ENCODE measurements at places on chromosomes 16 and 17. TPM values are rescaled to one million over a fixed set of nuclear protein-coding genes. Genes with fewer than 3 reads are reported as not detected.

GRCh38 chr16:79351927-79352326 lies 248.6 kb downstream of the MAF start:
- no peak overlapping the region for H3K27ac ChIP-seq
- H3K27me3 ChIP-seq = no peaks in the 10 kb centered on the region
- no peak overlapping the region for H3K4me3 ChIP-seq

The GDPD1 gene
- total RNA-seq = 2.0 TPM

The EVPLL gene
- not detected for total RNA-seq

The MTSS2 gene
- total RNA-seq = 16.4 TPM

DNA sequence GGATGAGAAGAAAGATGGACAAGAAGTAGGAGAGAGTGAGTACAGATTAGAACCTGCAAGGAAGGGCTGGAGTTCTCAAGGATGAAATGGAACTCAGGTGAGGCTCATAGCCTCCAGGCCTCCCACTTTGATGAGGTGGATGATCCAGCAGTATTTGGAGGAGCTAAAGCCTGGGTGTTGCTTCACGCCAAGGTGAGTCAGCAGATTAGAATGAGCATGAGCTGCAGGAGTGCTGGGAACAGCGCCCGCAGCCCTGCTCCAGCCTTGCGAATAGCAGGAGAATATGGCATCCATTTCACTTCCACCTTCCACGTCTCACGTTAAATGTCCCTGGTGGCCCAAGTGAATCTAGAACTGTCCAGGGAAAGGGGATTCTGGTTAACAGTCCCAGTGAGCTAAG lies 94.4 kb upstream of the CPHXL start:
- H3K4me1 ChIP-seq = no peaks in the 10 kb centered on the region
- no peak for DNase-seq
- no peak overlapping the region for H3K27ac ChIP-seq
- H3K27me3 ChIP-seq = no peaks in the 10 kb centered on the region
- H3K4me3 ChIP-seq = no peak overlapping the region

- H3K36me3 ChIP-seq = no peaks in the 10 kb centered on the region
- no peak overlapping the region for H3K27ac ChIP-seq
- DNase-seq = no peak
These were observed 36.1 kb downstream of the WNT3 start for GRCh38 chr17:46782250-46782953.

DNA sequence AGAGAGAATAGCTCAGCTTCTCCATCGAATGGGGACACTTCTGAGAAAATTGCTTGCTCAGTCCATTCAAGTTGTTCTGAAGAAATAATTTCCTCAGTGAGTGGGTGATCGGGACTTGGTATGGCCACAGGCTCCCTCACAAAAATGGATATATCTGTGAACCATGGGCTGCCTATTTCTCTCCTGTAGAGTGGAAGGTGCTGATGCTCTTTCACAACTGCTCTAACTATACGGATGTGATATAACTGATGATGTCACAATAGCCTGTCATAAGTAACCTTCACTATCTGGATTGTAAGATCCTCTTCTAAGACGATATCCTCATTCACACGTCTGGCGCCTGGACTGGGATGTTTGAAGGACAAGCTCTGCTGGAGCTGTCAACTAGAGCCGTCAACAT lies 4.7 kb upstream of the CCL18 start:
- no peaks in the 10 kb centered on the region for H3K4me1 ChIP-seq
- H3K4me3 ChIP-seq = no peak overlapping the region
- no peaks in the 10 kb centered on the region for H3K27me3 ChIP-seq
- H3K27ac ChIP-seq = no peak overlapping the region

GRCh38 chr16:53773150-53773846 lies 69.3 kb downstream of the FTO start:
- DNase-seq = no peak
- H3K36me3 ChIP-seq = no peaks in the 10 kb centered on the region
- H3K4me1 ChIP-seq = no peaks in the 10 kb centered on the region
- no peak overlapping the region for H3K4me3 ChIP-seq
- H3K27ac ChIP-seq = no peak overlapping the region
- H3K27me3 ChIP-seq = no peaks in the 10 kb centered on the region

GRCh38 chr17:64354396-64354795 lies 36.3 kb downstream of the PECAM1 start:
- H3K27me3 ChIP-seq = no peaks in the 10 kb centered on the region
- peaks cover 7% of the 10 kb centered on the region for H3K36me3 ChIP-seq
- no peak for DNase-seq
- H3K4me3 ChIP-seq = no peak overlapping the region
- H3K27ac ChIP-seq = no peak overlapping the region

The SPNS3 gene
- total RNA-seq = 2.3 TPM

The IL17C gene
- not detected for total RNA-seq

The CCDC102A gene
- total RNA-seq = 2.0 TPM

GRCh38 chr17:80659651-80660050 lies 115.0 kb downstream of the RPTOR start:
- no peak overlapping the region for H3K4me3 ChIP-seq
- H3K36me3 ChIP-seq = no peaks in the 10 kb centered on the region
- H3K27ac ChIP-seq = no peak overlapping the region

DNA sequence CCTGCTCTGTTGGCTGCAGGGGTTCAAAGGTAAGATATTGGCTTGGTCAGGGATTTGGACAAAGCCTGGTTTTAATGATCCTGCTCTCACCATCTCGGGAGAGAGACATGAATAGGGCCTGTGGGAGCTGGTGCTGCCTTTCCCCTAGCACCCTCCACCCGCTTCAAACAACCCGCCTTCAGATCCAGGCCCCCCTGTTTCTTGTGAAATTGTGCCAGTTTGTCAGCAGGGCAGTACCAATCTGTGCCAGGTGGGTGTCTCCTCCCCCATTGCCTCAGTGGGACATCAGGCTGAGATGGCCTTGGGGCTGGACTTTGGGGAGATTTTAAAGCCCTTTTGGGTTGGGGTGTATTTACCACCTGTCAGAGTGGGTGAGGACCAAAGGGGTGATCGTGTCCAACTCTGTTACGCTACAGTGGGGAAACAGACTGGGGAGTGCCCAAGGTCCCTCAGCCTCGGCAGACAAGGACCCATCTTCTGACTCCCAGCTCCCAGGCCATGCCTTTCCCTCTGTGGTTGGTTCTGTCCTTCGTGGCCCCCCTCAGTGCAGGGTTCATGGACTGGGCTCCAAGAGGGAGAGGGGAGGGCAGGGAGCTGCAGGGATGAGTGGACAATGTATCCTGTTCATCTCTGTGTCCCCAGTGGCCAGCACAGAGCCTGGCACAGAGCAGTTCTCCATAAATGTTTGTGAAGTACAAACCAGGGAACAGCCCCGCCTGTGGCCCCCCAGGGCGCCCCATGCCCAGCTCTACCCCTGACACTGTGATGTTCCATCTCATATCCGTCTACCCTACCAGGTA lies 3.3 kb downstream of the ARHGAP23 start:
- DNase-seq = no peak
- no peaks in the 10 kb centered on the region for H3K36me3 ChIP-seq
- no peak overlapping the region for H3K4me3 ChIP-seq
- H3K27ac ChIP-seq = no peak overlapping the region

The TRAP1 gene
- total RNA-seq = 75.9 TPM

DNA sequence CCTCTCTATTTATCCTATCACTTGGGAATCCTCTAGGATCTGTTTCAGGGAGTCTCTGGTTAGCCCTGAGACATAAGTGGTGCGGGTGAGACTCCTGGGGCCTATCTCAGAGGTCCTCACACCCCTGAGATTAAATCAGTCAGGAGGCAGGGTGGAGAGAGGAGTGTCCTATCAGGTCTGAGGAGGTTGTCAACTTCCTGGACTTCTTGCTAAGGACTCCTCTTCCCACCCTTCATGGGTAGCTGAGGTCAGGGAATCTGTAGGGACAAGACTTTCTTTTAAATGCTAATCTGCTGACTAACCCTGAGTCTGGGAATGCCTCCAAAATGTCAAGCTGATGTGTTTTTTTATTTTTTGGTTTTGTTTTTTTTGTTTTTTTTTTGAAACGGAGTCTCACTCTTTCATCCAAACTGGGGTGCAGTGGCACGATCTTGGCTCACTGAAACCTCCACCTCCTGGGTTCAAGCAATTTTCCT lies 6.6 kb upstream of the ARMC5 start:
- H3K4me1 ChIP-seq = peaks cover 34% of the 10 kb centered on the region
- no peak overlapping the region for H3K4me3 ChIP-seq
- H3K36me3 ChIP-seq = peaks cover 5% of the 10 kb centered on the region
- DNase-seq = no peak

DNA sequence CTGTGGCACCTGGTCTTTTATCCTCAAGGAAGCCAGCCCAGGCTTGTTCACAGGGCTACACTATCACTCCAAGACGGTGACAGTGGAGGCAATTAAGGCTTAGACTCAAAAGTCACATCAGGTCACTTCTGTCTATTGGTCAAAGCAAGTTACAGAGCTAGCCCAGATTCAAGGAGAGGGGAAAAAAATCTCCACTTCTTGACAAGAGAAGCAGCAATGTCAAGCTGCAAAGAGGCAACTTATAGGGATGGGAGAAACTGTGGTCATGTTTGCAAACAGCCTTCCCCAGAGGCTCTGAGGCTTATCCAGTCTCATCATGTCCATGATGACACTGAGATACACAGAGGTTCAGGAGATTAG lies 31.6 kb downstream of the SERPINF1 start:
- no peak overlapping the region for H3K4me3 ChIP-seq
- no peak overlapping the region for H3K27ac ChIP-seq
- no peaks in the 10 kb centered on the region for H3K27me3 ChIP-seq
- peaks cover 20% of the 10 kb centered on the region for H3K36me3 ChIP-seq
- peaks cover 3% of the 10 kb centered on the region for H3K4me1 ChIP-seq
- DNase-seq = no peak

DNA sequence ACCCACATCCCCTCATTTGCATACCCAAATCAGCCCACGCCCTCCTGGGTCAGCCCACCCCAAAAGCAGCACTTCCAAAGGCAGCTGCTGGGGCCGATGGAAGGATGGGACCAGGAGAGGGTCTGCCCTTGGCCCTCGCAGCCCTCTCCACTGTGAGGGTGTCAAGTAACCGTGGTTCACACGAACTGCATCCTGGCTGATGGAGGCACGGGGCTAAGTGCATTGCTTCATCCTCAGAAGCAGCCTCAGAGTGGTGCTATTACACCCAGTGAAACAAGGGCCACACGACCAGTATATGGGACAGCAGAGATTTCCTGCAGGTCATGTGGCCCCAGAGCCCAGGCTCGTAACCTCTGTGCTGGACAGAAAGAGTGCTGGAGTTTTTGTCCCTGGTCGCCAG lies 13.2 kb upstream of the ATP2A3 start:
- no peak overlapping the region for H3K4me3 ChIP-seq
- H3K27ac ChIP-seq = no peak overlapping the region
- peaks cover 17% of the 10 kb centered on the region for H3K4me1 ChIP-seq
- no peaks in the 10 kb centered on the region for H3K27me3 ChIP-seq
- no peaks in the 10 kb centered on the region for H3K36me3 ChIP-seq

The TP53TG3 gene
- not detected for total RNA-seq
